ENCODE measurements at places on chromosomes 1 and 21.

DNA sequence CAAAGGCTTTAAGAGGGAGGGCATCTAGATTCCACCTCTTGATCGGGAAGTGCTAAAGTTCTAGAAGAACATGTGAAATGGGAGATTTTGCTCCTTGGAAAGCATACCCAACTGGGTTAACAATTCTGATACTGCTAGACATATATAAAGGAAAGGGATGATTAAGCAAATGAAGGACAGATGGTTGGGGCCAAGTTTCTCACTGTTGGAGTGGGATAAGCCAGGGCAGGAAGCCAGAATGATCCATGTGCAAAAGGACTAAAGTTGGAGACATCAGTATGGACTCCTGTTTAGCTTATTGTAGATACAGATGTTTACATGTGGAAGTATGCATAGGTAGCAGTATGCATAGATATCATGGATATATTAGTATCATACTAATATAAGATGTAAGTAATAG, 16.8 kb downstream of the PLA2G5 start:
- no peak for DNase-seq

- no peak for DNase-seq
Measured at GRCh38 chr1:64006276-64007051, 197.0 kb upstream of the UBE2U start.

GRCh38 chr21:16402752-16403151, 673.0 kb downstream of the USP25 start:
- no peak for DNase-seq

DNA sequence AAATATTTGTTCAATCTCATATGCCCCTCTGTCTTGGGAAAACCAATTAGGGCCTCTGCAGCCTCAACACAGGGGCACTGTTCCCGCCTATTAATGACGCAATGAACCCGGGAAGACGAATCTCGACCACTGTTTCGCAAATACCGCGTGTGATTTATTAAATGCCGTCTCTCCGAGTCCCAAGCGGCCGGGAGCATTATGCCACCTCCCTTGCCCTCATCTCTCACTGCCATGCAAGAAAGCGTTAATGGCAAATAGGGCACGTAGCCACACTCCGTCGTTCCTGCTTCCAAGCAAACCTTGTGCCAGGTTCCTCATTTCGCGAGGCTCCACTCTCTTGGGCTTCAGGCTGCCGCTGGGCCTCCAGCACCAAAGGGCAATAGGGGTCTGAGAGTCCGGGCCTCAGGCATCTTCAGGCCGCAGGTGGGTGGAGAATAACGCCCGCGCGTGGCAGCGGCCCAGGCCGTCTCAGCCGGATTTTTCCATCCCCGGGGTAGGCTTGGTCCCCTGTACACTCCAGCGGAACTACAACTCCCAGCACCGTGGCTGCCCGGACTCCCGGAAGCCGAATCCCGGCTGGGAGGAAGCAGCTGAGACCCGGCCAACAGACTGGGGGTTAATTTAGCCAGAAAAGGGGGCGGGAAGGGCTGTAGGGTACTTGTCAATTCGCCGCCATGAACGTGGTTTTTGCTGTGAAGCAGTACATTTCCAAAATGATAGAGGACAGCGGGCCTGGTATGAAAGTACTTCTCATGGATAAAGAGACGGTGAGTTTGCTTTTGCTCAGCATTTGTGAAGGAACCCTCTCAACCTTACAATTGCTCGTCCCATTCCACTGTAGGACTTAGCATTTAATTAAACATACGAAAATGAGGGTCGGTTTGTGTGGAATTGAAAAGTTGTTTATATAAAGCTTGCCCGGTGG, at the start of gene VPS45:
Gene VPS45 (plus strand): TSS at position 593 of the 925 bp plus-strand sequence. CDS start 82 bp downstream, at position 675.
- DNase-seq: peak; percentile 55

DNA sequence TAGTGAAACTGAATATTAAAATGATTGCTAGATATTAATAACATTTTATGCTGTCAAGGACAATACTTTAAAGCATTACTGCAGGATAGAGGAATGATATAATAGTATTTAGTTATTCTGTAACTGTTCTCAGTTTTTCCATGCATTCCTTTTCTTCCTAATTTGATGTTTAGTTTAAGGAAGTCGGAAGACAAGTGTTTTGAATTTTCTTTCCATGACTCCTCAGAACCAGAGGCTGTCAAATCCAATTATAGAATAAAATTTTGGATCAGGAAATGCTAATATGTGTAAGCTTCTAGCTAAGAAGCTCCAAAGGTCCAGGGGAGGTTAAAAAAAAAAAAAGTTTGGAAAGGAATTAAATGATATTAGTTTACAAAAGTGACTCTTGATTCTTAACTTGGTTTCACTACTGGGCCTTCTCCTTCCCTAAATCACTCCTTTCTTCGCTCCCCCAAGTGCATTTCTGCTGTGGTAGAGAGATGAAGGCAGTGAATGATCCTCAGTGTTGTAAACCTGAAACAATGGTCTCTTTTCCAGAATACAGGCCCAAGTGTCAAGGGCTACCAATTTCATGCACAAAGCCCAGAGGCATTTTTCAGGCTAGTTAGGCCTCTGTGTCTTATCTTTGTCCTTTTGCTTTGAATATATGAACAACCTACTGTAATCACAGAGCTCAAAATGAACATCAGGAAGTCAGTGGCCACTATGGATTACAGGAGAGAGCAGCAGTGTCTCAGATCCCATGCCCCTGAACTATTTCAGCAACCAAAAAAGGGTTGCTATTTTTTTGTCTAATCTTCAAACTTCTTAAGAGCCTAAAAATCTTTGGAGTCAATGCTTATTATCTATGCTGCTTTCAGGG, 6.2 kb downstream of the ADSS2 start:
- DNase-seq: no peak

GRCh38 chr1:179550746-179551682, 24.7 kb downstream of the NPHS2 start:
- DNase-seq: no peak

Measured in activated T-helper 1 cell treated with anti-CD3 and anti-CD28 coated beads, Interleukin-2, amount 50 U/mL, for 16 hours (primary cell).